ENCODE measurements at places on chromosomes 1 and 21.

DNA sequence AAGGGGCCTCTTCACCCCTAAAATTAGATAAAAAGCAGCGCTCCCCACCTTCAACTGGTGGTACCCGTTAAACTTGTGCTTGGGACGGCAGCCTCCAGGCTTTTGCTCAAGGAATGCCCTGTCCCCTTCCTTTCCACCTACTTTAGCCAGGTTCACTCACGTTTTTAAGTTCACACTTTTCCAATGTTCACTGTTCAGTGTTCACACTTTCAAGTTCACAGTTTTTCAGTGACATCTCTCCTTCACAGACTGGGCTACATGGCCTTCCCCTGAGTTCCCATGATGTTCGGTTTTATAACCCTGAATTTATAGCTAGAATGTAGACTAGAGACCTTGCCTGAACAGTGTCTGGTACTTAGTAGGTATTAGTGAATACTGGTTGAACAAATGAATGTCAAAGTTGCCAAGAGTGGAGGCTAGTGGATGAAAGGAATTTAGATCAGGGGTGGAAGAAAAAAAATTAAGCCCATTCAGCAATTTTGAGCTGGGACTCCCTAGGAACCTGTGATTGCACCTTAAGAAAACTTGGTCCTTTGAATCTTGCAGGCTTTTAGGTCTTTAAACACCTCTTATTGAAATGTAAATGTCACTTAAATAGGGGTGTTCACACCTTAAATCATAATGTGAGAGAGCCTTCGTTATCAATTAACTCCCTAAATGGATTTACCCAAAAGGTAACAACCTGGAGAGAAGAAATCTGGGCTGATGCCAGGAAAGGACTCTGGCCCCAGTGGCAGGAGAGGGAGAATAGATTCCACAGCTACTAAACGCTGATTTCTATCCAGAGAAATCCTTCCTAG, 12.3 kb downstream of the BTG2 start:
- no peak for DNase-seq

DNA sequence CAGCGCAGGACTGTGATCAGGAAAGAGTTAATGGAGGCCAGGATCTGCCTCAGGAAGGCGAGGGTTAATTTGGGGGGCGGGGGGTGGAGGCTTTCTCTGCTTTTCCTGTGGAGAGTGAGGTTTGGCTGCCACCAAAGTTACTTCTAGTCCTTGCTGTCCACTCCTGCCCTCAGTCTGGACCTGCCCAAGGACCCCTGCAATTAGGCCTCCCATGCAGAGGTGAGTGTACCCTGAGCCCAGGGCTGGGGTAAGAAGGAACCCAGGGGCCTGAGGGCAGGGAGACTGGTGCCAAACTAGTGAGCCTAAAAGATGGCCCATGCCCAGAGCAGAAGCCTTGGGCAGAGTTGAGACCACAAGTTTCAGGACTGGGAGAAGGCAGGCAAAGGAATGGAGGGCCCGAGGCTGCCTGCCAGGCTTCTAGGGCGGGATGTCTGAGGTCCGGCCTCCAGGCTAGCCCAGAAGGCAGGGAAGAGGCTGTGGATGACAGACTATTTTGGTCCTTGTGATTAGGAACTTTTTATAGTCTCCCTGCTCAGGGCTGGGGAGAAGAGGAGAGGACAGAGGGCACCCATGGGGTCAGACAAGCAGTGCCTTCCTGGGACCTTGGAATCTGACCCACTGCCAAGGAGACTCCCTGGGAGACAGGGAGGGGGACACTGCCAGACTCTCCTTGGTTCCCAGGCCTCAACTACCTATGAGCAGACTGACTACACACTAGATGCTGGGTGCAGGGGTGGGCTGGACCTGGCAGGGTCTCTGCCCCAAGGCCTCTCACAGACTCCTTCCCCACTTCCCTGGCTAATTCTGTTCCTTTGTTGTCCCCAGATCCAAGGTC, at the start of gene FAM110D:
TSS of gene FAM110D (plus strand) at position 172 of the 835 bp plus-strand sequence. CDS start 2,213 bp downstream, outside the sequence.
- DNase-seq, result no peak

DNA sequence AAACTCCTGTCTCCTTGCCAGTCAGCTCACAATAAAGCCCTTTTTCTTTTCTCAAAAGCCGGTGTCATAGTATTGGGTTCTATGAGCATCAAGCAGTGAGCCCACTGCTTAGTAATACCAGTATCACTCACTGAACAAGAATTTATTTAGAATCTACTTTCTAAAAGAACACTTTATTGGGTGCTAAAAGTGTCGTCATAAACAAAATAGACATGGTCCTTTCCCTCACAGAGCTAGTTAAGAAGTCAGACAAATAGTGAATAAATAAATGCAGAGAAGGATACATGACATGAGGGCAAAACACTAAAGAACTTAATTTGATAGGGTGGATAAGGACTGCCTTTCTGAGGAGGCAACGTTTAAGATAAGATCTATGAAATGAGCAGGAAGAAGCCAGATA, 32.2 kb downstream of the EVI5 start:
- DNase-seq, result no peak

- no peak for DNase-seq
Measured at GRCh38 chr1:11701551-11701961, 10.0 kb downstream of the DRAXIN start.

DNA sequence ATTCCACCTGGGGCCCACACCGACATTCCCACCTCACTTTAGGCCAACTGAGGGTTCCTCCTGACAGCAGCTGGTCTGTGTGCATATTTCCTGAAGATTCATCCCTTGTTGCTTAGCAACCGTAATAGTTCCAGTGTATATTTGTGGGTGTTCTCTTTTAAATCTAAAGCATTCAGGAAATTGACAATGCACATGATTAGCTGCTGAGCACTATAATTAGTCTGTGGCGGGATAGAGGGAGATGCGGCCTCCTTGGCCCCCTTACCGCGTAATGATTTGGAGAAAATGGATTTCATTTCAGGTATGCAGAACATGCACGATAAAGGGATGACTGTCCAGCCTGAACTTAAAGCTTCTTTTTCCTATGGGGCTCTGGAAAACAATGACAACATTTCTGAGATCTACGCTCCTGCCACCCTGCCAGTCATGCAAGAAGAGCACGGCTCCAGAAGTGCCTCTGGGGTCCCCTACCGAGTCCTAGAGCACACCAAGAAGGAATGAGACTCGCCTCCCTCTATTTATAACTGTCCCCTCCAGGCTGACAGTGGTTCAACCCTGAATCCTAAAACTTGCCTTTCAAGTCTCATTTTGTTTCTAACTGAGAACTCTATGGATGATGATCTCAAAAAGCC, 33.8 kb upstream of the RCAN3 start:
- DNase-seq, result no peak

DNA sequence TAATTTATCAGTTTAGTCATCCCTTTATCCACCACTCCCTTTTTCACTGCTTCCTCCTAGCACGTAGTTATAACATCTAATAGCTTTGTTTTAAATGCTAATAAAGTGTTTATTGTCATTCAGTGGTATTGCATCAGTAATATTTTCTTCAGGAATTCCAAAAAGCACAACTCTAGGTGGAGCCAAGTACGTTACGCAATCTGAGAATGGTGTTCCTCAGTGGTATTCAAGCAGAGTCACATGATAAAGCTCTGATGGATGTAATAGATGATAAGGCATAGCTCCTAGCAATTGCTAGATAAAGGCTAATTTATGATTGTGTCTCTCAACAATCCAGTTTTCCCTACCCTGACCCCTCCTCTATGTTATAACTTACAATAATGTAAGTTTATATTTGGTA, 494.6 kb upstream of the ADGRL4 start:
- DNase-seq, result no peak

DNA sequence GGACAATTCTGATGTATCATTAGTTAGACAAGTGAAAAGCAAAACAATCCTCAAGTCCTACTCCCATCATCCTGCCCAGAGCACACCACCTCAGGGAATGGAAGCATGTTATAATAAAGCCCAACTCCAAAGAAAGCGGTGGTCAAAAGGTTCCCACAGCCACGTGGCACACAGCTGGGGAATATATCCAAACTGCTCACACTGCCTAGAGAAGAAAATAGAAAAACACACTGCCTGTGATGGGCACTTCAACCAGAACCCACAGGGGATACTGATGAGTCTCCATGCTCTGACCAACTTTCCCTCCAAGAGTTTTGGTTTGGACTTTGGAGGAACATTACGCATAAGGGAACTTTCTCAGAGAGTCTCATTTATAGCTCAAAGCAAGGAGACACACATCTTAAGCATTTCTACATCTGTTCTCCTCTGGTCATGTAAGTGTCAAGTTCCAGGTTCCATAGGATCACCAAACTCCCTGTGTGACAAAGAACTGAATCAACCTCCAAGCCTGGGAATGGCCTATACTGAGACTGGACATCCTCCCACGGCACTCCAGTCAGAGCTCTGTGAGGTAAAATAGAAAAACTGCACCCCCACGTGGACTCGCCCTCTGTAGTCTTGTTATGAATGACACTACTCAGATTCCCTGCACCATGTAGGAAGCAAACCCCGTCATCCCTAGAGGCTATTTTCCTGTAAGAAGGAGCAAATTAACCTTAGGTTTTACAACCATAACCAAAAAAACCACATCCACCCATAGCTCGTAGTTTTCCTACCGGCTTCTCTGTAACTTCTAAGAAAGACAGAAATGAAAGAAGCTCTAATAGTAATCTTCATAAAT, 12.2 kb downstream of the DSTYK start:
- peak; percentile 67 for DNase-seq

DNA sequence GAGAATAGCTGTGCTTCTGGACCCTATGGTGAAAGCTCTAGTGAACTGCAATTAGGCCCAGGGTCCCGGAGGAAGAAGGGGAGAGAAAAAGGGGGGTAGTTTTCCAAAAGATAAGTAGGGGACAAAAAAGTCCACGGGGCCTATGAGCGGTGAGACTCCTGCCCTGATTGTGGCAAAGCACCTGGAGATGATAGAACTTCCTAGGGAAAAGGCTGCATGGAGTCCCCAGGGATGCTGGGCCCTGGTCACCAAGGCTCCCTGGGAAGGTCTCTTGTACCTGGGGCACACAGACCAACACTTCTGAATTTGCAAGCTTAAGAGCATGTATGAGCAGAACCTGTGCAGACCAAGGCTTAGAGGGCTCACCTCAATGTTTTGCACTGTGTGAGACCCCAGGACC, 5.4 kb upstream of the SHISA4 start:
- no peak for DNase-seq

- no peak for DNase-seq
Measured at GRCh38 chr1:167526667-167527383, 8.5 kb upstream of the CD247 start.

GRCh38 chr1:203280061-203280460, 25.3 kb upstream of the BTG2 start:
- no peak for DNase-seq

DNA sequence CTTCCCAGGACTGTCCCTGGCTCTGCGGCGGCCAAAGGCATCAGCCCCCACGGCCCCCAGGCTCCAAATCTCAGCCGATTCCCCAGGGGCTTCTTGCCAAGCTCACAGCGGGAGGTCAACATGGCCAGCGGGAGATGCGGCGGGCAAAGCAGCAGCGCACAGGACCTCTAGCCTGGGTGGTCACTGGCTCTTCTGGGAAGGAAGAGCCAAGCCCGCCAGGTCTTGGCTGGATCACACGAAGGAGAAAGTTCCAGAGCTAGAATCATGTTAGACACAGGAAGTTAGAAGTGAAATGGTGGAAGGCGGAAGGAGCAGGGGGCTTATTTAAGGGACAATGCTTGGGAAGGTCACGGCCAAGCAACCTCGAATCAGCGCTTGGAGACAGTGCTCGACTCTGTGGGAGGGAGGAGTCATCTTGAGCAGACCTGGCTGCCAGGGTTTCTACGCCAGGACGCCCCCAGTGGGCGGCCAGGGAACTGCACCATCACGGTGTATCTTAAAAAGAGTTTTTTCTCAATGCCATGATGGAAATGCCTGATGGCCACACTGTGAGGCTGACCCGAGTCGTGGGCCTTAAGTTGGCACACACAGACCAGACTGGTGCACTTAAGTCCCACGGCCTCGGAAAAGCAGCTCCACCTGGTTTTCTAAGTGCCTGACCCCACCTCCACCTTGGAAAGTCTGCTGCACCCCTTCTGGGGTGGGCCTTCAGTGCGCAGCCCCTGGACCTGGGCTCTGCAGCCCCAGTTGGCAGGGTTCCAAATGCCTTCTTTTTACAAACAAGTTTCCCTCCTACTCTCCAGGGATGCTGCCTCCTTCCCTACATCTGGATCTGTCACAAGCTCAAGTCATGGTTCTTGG, 29.3 kb downstream of the SLC66A1 start:
- peak; percentile 55 for DNase-seq

- no peak for DNase-seq
Measured at GRCh38 chr1:29644812-29645211, 408.5 kb downstream of the PTPRU start.
